ENCODE measurements at places on chromosomes 13 and 19. TPM values are rescaled to one million over a fixed set of nuclear protein-coding genes. Genes with fewer than 3 reads are reported as not detected.

RGS9BP gene
- 0.28 TPM for total RNA-seq

DNA sequence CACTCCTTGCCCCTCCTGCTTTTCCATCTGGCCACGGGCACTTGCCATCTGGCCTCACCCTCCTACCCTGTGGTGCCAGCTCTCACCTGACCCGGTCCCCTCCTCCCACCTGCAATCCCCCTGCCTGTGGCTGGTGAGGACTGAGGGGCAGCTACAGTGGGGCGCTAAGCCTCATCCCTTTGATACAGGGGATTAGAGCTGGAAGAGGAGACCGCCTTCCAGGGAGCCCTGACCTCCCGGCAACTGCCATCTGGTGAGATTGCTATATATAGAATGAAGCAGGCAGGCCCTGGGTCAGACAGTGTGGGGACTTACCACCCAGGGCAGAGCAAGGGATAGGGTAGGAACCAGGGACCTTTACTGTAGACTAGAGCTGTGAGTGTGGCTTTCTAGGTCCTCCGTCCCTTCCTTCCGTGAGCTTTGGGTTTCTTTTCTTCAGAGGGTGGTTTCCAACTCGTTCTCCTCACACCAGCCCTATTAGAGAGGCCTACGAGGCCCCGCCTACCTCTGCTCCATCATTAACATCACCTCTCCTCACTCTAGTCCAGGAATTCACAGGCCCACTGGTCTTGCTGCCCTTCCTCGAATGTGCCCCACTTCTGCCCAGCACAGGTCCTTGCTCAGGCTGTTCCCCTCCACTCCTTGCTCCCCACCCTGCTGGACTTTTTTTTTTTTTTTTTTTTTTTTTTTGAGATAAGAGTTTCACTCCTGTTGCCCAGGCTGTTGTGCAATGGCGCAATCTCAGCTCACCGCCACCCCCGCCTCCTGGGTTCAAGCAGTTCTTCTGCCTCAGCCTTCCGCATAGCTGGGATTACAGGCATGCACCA, 7.7 kb downstream of the KASH5 start:
- DNase-seq = peak; percentile 63

GRCh38 chr13:91540158-91540736, 141.8 kb downstream of the GPC5 start:
- no peak for DNase-seq

- DNase-seq = no peak
These were observed 2.9 kb downstream of the RBM26 start for GRCh38 chr13:79403113-79403512.

DNA sequence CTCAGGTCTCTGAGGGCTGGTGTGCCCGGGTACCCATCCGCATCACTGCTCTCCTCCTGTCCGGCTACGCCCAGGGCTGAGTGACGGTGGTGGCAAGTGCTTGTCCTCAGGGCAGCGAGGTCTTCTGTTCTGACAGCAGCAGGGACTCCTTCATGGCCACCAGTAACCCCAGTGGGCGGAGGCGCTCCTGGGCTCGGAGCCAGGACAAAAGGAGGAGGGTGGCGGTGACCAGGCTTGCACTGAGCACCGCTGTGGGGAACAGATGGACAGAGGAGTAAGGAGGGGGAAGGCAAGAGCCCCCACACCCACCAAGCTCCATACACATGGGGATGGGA, 5.8 kb downstream of the CD320 start:
- no peak for DNase-seq

SLC17A7 gene
- 1.4 TPM for total RNA-seq

DNA sequence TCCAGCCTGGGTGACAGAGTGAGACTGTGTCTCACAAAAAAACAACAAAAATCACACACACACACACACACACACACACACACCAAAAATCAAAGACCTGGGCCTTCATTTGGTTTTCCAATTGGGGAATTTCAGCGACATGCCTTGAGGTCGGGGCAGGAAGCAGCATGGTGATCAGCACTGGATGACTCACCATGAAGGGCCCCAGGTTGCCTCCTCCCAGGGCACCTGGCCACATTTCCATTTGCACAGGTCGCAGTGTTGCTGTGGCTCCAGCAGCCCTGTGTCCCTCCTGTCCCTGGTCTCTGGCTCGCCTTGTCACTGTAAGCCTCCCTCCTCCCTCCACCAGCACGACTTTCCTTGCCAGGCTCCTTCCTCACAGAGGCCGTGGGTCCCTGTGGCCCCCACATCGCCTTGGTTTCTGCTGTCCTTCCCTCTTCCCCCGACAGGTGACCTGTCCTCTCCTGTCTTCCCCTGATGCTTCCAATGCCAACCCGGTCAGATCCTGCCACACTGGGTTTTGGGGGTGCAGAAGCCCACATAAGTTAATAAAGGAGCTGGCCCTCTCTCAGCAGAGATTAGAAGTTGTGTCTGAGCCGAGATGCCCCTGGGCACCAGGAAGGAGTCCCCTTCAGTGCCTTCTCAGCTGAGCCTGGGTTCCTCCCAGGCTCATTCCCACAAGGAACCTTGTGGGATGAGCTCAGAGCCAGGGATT, 66.7 kb downstream of the GPR12 start:
- DNase-seq = no peak

DNA sequence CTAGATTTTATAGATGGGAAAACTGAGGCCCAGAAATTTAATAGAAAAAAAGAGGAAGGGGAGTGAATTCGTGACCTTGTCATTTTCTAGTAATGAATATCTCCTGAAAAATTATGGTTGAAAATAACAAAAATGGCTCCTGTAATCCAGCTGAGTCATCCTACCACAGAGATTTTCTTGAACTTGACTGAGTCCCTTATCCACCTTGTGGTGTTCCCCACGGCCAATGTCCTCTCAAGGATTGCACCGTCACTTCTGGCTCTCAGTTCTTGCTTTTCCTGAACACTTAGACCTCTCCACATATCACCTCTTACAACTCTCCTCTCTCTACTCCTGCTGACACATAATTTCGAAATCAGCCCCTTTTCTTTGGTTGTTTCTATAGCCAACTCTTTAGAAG, 1.2 kb upstream of the KATNAL1 start:
- DNase-seq = no peak

GRCh38 chr19:41706741-41707501, 1.5 kb upstream of the CEACAM5 start:
- DNase-seq = peak; percentile 12

ZNF763 gene
- 17.7 TPM for total RNA-seq

DNA sequence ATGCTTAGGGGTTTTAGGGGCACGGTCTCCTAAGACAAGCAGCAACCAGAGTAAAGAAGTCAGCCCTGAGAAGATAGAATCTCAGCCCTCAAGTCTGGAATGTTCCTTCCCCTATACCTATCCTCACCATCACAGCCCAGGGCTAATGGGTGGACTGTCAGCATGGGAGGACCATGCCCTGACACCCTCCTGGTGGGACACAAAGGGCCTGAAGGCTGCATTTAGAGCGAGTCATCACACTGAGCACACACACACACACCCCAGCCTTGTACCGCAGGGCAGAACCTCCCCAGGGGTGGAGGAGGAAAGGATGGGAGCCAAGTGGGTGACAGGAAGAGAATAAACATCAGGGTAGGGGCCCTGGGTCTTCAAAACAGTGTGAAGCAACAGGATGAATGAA, 174.8 kb upstream of the SERP2 start:
- DNase-seq = no peak

SAFB2 gene
- total RNA-seq = 45.2 TPM

PSG2 gene
- not detected for total RNA-seq

FAM83E gene
- total RNA-seq = 2.6 TPM

DNA sequence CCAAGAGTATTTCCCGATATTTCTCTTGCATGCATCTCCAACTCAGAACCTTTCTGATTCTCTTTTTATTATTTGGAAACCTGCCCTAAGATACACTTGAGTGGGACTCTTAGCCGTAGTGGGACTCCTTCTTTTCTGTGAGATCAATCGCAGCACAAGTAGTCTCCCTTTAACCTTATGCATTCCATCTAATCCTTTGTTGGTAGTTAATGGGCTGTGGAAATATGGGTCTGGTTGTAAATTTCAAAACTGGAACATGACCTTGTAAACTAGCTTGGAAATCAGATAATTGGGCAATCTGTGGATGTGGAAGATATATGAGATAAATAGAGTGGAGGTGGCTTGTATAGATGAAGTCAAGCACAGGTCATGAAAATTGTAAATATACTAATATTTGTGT, 350.0 kb downstream of the NDFIP2 start:
- no peak for DNase-seq

GRCh38 chr13:73757481-73758233, 376.5 kb downstream of the KLF12 start:
- DNase-seq = no peak

TMEM145 gene
- 6.6 TPM for total RNA-seq

DNA sequence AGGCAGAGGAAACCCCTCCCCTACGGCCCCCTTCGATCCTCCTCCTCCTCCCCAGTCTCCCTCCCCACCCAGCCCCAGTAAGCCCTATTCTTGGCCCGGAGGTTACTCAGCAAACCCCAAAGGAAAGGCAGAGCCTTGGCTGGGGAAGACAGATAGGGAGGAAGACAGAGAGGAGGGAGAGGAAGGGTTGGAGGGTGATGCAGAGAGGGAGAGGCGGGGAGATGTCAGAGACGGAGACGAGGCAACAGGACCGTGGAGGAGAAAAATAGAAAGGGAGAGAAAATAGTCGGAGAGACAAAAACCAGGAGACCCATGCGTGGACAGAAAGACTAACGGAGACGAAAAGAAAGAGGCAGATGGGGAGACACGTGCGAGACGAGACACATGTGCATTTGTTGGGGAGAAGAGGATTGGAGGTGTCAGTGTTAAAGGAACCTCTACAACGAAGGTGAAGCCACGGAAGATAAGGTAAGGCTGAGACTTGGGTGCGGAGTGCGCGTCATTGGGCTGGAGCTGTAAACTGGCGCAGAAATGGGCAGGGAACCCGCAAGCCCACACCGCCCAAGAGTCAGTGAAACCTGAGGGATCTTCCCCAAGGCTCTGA, 2.9 kb downstream of the TGFB1 start:
- DNase-seq = no peak

GRCh38 chr19:3963458-3964255, 7.2 kb downstream of the DAPK3 start:
- peak; percentile 1 for DNase-seq

- DNase-seq = no peak
These were observed 154.0 kb upstream of the GPR12 start for GRCh38 chr13:26914624-26915023.

CD22 gene
- 0.62 TPM for total RNA-seq

DNA sequence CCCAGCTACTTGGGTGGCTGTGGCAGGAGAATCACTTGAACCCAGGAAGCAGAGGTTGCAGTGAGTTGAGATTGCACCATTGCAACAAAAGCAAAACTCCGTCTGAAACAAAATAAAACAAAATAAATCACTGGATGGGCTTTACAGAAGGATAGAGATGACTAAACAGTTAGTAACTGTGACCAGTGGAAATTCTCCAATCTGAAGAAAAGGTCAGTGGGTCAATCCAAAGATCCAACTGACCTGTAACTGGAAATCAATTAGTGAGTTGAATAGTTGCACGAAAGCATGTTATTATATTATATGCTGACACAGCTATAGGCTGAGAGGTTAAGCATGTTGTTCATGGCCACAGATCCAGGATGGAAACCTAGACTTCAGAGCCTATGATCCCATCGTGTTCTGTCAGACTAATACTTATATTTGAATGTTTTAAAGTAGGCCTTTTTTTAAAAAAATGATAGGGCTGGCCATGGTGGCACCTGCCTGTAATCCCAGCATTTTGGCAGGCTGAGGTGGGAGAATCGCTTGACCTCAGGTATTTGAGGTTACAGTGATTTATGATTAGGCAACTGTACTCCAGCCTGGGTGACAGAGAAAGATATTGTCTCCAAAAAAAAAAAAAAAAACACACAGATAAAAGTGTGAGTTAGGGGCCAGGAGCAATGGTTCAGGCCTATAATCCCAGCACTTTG, 1.4 kb downstream of the ECH1 start:
- DNase-seq = no peak

DNA sequence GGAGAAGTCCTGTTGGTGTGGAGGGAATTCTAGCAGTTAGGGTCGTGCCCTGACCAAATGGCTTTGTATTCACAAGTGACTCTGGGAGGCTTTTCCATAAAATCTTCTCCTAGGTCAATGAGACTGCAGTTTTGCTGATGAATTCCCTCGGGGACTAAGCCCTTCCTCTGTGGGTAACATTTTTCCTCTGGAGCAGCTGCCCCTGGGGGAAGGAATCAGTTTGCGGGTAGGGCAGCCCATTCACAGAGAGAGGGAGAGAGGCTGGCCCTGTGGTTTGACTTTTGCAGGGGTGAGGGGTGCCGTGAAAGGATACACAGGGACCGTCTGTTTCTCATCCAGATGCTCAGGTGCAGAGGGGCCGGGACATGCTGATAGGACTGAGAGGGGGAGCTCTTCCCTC, 67.3 kb downstream of the ERICH6B start:
- no peak for DNase-seq

DNA sequence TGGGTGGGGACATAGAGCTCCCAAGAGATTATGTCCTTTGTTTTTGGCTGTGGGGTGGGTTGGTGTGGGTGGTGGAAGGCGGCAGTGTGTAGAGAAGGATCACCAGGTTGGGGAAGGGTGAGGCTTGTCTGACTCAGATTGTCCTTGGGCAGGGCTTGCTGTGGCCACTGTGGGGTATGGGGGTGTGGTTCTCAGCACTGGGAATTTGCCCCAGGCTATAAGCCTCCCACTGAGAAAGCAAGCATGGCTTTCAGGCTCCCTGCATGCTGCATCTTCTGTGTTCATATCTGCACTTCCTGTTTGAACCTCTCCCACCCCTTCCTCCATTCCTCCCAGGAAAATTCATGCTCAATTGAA, 34.9 kb downstream of the DNAJC15 start:
- no peak for DNase-seq

- peak; percentile 39 for DNase-seq
These were observed 22.8 kb downstream of the RASA3 start for GRCh38 chr13:114109641-114110041.

BLVRB gene
- 24.4 TPM for total RNA-seq

GRCh38 chr19:19540064-19540714, 2.1 kb downstream of the CILP2 start:
- peak; percentile 59 for DNase-seq

ZNF90 gene
- 40.4 TPM for total RNA-seq

- no peak for DNase-seq
These were observed 46.0 kb downstream of the WDFY2 start for GRCh38 chr13:51630288-51630615.

GRCh38 chr19:50451223-50451534, 18.5 kb downstream of the MYBPC2 start:
- DNase-seq = no peak

GRCh38 chr19:42313096-42313839, at the start of gene TMEM145:
TSS of gene TMEM145 (plus strand) at chr19:42313309. CDS start at chr19:42313377, 68 bp downstream.
- peak; percentile 84 for DNase-seq

DNA sequence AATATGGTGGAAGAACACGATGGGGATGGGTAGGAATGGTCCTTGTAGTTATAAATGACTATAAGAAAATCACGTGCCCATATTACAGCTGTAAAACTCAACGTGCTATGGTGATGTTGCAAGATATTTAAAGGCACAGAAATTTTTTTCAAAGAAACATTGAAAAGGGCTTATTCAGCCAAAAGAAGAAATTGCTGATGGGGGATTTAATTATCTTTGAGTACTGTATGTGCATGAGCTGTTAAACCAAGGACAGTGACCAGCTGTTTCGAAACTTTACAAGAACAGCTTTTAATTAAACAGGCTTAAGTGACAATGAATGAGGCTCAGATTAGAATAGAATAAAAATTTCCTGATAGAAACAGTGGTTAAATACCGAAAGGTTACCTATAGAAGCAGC, 339.0 kb downstream of the HS6ST3 start:
- no peak for DNase-seq
